ENCODE measurements at places on chromosomes 5 and 9.
A peak's percentile ranks its signal among the peaks of the same experiment; 100 is the strongest.

DNA sequence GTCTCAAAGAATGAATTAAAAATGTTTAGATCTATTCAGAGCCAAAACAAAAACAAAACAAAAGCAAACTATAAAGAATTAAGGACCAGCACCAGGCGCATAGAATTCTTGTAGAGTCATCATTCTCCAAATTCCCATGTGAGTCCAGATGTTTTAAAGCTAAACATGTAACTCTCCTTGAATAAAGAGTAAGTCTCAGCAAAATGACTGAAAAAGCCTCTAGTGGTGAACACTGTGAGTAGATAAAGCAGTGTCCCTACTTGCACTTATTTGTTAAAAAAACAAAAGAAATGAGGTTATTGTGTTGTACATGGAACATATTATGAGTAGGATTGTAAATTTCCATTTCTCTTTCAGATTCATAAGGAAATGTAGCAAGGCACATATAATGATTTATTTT, 44.0 kb downstream of the NNT start:
- DNase-seq, result no peak

- DNase-seq, result no peak
Observed at GRCh38 chr5:167905919-167906853, 385.3 kb upstream of the WWC1 start.

GRCh38 chr9:93670208-93671019, 94.0 kb downstream of the PHF2 start:
- peak; percentile 54 for DNase-seq

- peak; percentile 7 for DNase-seq
Observed at GRCh38 chr5:44294516-44294915, 94.7 kb downstream of the FGF10 start.

GRCh38 chr5:114419067-114419388, 57.2 kb downstream of the KCNN2 start:
- DNase-seq, result no peak

DNA sequence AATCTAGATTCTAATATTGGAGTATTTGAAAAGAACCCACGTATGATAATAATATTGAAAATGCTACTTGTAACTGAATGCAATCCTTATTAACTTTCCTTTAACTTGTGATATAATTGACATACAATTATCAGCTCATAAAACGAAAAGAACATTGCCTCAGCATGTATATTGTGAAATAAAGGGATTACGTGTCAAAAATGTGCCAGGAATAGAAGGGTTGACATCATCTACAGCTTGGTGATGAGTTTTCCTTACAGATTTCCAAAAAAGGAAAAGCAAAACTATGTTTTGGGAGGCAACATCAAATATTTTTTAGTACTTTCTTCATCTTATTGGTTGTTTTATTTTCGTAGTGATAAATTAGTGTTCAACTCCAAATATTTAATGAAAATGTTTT, 266.0 kb upstream of the PTGER4 start:
- DNase-seq, result no peak

DNA sequence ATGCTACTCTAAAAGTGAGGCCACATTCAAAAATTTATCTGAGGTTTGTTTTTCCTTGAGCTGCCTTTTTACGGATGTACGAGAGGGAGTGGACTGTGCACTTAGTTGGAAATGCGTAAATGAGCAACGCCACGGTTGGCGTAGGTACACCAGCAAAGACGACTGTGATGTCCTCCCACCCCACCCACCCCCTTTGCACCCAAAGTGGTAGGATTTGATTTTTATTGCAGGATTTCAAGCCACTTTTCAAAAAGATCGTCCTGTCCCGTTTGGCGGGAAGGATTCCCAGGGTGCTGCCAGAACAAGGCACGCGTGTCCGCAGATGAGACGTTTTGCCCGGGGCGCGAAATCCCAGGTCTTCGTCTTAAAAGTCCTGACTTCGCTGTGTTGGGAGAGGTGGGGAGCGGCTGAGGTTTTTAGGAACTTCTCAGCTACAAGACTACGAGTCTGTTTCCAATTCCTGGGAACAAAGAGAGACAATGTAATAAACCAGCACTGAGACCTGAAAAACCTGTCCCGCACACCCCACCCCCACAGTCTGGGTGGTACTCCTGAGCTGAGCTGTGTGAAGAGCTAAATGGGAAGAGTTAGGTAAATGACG, 1.0 kb upstream of the TLE1 start:
- DNase-seq, result no peak

- DNase-seq, result no peak
Observed at GRCh38 chr9:33425128-33425533, 22.3 kb downstream of the AQP3 start.

- DNase-seq, result no peak
Observed at GRCh38 chr9:36813154-36813553, 220.9 kb downstream of the PAX5 start.

DNA sequence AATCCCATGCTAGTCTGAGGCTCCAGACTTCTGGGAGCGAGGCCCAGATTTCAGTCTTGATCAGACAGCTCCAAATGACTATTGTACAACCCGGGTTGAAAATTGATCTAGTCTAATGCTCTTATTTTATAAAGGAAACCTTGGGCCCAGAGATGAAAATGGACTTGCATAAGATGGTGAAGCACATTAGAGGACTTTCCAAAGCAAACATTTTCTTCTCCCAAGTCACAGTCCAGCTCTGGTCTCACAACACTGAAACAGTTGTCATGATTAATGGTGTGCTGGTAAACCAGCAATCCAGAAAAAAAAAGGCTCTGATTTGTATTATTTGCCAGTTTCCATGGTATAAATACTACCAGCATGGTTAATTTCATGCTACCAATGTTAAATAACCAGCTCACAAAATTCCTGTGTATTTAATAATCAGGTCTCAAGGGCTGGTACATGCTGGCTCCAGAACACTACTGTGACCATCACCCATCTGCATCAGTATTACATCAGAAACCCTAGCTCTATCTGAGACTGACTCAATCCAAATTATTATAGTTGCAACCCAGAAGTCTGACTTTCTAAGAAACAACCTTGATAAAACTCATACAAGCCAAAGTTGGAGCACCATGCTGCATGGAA, 32.5 kb upstream of the ABLIM3 start:
- DNase-seq, result peak; percentile 33

GRCh38 chr9:99809586-99810319, 11.9 kb upstream of the NR4A3 start:
- DNase-seq, result no peak

DNA sequence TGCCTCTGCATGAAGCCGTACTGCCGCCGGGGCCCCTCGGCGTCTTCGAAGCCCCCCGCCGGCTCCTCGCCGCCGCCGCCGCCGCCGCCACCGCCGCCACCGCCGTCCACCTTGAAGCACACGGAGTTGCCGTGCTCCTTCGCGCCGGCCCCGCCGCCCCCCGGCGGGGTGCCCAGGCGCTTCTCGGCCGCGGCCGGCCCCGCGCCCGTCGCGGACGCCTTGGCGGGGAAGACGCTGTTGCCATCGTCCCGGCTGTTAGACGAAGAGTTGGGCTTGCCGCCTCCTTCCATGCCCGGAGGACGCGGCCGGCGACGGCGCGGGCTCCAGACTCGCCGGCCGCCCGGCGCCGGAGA, 400 bp downstream of the HCN1 start:
- no peak for DNase-seq

DNA sequence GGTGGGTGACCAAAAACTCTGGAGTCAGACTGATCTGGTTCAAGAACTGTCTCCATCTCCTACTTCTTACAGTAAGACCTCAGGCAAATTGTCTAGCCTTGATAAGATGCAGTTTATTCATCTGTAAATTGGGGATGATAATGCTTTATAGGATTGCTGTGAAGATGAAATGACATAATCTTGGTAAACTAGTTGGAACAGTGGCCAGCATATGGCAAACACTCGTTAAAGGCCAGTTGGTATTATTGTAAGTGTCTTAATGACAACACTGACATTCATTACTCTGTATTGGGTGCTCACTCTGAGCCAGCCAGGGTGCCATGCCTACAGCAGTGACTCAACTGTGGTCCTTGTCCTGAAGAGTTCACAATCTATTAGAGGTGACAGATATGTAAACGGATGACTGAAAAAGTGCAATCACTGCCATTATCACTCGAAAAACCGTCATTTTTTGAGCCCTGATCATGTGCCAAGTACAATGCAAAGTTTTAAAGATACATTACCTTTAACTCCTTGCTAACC, 84.9 kb upstream of the HSPA9 start:
- no peak for DNase-seq

GRCh38 chr9:20472342-20473045, 149.8 kb downstream of the MLLT3 start:
- DNase-seq, result no peak

DNA sequence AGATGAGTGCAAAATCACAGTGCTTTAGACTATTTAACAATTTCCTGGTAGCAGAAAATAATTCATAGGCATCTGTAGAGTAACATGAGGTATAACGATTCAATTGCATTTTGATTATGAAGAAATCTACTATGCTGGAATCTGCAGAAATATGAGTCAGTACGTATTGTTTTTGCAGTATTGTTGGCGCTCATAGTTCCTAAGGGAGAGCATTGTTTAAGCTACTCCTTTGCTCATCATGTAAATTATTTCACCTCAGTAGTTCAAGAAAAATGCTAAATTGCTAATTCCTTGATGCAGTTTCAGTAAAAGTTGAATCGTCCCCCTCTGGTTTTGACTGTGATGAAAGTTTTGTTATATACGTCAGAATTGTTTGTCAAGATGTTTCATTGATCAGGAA, 458.4 kb downstream of the HINT1 start:
- no peak for DNase-seq

DNA sequence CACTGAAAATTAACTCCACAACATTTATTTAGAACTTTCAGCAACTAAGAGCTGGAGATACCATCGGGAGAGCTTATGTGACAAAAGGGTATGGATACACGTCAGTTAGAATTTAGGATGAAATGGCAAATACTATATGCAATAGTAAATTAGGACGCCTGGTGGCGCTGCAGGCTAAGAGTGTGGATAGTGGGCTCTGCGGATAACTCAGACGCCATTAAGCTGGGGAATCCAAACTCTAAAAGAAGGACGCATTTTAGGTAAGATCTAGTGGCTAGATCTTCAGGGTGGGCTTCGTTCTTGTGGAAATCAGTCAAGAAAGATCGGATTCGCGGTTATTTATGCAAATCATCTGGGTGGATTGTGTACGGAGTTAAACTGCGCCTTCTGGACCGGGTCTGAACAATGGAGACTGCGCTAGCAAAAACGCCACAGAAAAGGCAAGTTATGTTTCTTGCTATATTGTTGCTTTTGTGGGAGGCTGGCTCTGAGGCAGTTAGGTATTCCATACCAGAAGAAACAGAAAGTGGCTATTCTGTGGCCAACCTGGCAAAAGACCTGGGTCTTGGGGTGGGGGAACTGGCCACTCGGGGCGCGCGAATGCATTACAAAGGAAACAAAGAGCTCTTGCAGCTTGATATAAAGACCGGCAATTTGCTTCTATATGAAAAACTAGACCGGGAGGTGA, at the start of gene PCDHB5:
Gene PCDHB5, plus strand, starts transcription at position 177 of the 688 bp plus-strand sequence. Its CDS starts 229 bp downstream, at position 406.
- peak; percentile 19 for DNase-seq

GRCh38 chr9:137619240-137620047, 639 bp downstream of the EHMT1 start:
- peak; percentile 61 for DNase-seq

- DNase-seq, result no peak
Observed at GRCh38 chr9:114154600-114155102, 686 bp upstream of the COL27A1 start.

GRCh38 chr5:7894439-7894838, 25.5 kb downstream of the MTRR start:
- DNase-seq, result no peak

GRCh38 chr5:181176254-181176952, 28.6 kb downstream of the TRIM7 start:
- no peak for DNase-seq

- no peak for DNase-seq
Observed at GRCh38 chr9:17906176-17906840, 327.4 kb downstream of the SH3GL2 start.

DNA sequence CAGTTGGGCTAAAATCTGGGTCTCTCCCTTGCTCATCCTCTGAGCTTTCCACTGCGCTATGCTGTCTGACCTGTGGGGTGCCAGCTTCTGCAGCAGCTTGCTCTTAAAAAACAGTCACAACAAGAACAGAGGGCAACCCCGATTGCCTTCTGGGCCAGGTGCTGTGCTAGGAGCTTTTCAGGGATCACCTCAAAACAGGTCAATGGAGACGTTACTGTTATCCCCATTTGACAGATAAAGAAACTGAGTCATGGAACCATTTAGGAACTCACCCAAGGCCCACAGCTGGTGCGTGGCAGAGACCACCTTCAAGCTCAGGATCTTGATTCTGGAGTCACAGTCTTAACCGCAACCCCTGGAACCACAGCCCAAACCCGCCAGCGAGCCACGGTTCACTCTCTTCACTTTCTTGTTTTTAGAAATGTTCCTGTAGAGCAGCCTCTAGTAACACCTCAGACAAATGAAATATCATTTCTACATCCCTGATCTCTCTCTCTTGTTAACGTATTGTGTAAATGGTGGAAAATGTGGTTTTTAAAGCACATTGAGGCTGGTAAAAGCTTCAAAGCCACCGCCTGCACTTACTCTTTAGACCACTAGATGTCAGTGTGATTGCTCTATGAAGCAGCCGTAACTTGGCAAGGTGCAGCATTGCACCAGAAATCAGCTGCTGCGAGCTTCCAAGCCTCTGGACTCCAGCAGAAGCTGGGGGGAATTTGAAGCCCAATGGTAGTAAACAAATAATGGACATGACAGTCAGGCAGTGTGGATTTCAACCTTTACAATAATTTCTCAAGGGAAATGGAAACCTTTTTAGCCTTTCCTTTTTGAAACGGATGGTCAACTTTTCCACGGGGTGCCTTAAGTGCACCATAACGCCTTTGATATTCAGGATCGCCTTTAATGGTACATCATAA, 1.7 kb downstream of the FYB1 start:
- peak; percentile 84 for DNase-seq

GRCh38 chr9:126131066-126132010, 195.3 kb upstream of the MVB12B start:
- no peak for DNase-seq

- no peak for DNase-seq
Observed at GRCh38 chr5:91670563-91670962, 287.4 kb upstream of the ARRDC3 start.

DNA sequence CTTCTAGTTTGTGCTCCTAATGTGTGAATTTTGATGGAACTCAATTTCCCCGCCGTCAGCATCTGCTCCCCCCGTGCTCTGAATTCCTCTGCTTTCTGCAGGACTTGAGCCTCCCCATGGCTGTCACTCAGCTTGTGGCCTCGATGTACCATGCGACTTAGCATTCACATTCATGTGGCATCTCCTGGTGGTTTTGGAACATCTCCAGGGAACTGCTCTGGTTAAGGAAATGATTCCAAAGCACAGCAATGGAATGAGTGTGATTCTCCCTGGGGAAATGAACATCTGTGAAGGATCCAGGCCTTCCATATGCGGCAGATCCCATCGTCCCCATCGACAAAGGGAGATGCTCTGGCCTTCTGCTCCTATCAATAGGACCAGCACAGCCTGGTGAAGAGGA, 119.0 kb downstream of the ENTREP1 start:
- peak; percentile 75 for DNase-seq

- DNase-seq, result no peak
Observed at GRCh38 chr9:131480258-131480657, 22.5 kb upstream of the POMT1 start.

DNA sequence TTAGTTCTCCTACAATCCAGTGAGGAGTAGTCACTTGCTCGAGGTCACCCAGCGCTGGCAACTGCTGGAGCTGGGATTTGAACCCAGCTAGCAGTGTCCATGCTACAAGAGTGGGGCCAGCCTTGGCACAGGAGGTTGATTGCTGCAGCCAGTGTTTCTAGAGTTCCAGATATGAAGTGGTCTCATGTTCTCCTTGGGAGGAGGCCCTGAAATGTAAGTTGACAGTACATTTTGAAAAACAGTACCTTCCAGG, 802 bp downstream of the CCDC107 start:
- DNase-seq, result peak; percentile 39

- DNase-seq, result no peak
Observed at GRCh38 chr5:140252470-140253126, 50.3 kb downstream of the PFDN1 start.

GRCh38 chr9:86298873-86299272, 16.5 kb upstream of the ISCA1 start:
- DNase-seq, result no peak

Measured in AG08395 (cell line).